Substantia nigra (tissue), 51 donors: ENCODE measurements at places on chromosomes 6 and 20.

DNA sequence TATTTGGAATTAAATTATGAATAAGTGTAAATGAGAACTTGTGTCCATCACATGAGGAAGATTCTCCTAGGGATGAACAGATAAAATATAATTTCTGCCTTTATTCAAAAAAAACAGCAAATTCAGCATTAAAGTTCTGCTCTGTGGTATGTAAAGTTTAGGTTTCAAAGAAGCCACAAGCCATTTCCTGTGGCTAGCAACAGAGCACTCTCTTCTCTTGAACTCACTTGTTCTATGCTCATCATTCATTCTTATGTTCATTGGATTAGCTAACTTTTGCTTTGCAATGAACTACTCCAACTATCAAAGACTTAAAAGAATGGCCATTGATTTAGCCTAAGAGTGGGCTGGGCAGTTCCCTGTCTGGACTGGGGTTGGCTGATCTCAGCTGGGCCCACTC, 20.8 kb upstream of the SNRPB2 start:
- DNase-seq = no peak

DNA sequence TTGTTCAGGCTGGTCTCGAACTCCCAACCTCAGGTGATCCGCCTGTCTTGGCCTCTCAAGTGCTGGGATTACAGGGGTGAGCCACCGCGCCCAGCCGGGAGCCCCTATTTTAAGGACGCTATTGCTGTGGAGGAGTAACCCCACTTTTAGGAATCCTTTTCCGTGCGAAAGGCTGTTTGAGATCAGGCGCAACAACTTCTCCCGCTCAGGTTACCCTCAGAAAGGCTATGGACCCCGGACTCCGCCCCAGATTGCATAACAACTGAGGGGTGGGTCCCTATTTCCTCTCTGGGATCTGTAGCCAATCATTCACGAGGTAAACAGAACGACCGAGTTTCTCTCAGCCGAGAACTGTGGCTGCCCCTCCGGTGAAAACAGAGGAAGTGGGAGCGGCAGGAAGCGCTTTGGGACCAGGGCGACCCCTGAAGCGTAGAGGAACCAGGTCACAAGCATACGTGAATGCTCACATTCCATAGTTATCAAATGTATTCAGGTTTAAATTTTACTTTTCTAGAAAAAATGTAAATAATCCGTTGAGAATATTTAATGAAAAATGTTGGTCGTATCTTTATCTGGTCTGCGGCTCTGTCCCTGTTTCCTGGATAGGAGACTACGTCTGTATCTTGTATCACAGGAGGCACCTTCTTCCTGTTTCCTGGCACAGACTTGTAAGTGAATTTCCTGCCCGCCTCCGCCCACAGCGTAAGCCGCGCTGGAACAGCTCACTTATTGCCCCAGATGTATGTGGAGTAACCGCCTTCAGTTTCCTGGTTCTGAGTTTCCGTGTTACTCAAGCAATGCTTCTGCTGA, 26.8 kb downstream of the HLA-E start:
- peak; percentile 27 for DNase-seq

DNA sequence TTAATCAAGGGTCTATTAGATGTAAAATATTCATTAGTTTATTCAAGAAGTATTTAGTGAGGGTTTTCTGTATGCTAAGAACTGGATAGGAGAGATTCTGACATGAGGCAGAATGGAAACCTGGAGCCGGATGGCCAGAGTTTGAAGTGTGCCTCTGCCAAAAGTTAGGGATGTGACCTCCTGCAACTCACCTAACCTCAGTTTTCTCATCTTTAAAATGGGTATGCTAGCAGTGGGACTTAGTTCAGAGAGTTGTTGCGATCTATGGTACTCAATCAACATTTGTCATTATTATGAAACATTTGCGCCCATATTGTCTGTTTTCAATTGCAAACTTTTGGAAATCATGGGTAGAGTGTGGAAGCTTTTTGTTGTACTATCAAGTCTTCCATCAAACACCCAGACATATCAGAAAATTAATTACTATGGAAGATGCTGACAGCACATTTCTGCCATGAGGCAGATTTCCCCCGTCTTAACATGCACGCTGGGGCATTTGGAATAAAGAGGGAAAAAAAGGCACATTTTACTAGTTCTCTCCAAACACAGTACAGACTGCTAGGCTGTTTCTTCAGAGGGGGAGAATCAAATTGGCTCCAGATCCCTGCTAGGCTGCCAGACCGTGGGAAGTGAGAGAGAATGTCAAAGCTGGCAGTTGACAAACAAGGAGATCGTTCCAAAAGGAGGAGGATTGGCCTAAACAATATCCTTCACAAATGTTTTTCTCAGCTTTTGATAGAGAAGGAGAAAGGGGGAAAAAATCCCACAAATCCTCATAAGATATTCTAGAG, 205.3 kb upstream of the TSHZ2 start:
- no peak for DNase-seq

DNA sequence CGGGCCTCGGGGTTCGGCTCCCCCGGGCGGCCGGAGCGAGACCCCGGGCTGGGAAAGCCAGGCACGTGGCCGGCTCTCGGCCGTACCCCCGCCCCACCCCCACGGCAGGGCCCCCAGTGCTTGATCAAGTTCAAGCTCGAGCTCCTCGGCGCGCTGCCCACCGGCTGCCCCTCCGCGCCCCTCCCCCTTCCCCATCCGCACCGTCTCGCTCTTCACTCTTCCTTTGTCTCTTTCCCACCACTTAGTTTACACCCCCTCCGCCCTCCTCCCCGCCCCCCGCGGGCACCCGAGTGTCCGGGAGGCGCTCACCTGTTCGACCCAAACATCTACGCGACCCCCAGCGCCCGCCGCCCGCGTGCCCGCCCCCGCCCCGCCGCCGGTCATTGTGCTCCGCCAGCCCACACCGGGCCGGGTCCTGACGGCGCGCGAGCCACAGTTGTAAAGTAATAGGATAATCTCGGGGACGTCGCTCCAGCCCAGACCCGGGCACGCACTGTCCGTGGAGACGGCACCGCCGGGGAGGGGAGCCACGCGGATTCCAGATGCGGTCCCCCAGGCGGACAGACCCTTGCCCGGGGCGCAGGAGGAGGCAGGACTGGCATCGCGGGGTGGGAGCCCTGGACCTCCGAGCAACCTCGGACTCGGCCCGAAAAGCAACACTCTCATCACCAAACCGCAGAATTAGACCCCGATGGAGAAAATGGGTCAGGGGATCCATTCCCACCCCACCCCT, 100.7 kb downstream of the NOL4L start:
- DNase-seq = no peak

- no peak for DNase-seq
These were observed 541.7 kb upstream of the FLRT3 start for GRCh38 chr20:14879020-14879697.

DNA sequence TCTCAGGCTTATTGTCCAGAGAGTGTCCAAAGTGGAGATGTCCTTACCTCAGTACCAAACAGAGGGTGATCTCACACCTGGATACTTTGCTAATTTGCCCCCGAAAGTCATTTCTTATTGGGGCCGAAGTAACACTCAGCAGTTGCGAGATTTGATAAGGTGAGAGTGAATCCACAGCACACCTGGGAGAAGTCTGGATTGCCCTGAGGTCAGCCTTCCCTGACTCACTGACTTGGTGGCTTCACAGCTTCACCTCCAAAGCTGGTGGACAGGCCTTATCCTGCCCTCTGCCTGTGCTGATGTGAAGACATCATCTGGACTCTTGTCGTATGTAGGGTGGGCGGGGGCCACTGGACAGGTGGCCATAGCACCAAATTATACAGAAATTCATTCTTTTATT, 101.9 kb upstream of the ARMC2 start:
- DNase-seq = no peak

DNA sequence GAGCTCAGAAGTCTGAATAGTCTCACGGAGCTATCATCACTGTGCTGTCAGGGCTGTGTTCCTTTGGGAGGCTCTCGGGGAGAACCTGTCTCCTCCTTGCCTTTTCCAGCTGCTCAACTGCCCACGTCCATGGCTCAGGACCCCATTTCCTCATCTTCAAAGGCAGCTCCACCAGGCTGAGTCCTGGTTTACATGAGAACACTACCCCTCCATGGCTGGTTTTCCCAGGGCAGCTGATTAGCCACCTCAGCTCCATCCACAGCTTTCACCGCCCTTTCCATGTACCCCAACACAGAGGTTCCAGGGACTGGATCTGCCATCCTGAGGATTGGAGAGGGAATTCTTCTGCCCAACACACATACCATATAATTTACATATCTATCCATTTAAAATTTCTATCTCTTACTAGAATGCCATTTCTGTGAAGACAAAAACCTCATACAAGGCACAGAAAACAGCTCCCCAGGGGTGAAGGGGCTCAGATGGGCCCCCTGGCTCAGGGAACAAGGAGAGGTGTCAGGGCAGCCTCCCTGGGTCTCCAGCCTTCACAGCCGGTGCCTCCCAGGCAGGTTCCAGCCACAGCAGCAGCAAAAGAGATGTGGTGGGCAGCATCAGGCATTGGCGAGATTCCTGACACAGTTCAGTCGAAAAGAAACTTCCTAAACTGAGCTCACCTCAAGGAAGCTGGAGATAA, 2.2 kb upstream of the RAET1E start:
- no peak for DNase-seq

DNA sequence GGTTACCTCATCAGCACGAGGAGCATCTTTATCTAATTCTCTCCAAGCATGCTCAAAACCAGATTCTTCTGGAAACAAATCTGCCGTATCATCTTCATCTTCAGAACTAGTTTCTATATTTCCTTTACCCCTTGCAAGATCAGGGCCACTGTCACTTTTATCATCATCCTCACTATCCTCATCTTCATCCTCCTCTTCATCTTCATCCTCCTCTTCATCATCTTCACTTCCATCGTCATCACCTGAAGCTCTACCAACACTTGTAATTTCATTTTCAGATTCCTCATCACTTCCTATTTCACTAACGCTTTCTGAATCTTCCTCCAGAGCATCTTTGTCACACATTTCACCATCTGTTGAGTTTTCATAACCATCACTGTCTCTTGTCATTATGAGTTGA, 8.9 kb downstream of the ESF1 start:
- DNase-seq = no peak

GRCh38 chr20:56628873-56629463, at the start of gene TFAP2C:
Gene TFAP2C (plus strand): TSS chr20:56629306. CDS start chr20:56629545, 239 bp downstream.
- DNase-seq = no peak

DNA sequence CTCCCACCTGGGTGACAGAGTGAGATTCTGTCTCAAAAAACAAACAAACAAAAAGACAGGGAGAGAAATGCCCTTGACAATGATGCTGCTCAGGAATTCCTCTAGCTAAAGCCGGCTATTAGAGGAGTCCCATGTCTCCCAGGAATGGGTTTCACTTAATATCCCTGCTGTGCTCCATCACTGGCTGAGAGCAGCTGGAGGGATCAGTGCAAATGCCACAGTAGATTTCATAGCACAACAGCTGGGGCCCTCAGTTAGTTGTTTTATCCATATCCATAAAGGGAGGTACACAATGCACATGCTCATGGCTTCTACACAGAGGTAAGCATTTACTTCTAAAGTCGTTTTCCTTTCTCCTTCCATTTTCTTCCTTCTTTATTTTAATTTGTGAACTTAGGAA, 742.0 kb upstream of the POU3F2 start:
- DNase-seq = no peak

DNA sequence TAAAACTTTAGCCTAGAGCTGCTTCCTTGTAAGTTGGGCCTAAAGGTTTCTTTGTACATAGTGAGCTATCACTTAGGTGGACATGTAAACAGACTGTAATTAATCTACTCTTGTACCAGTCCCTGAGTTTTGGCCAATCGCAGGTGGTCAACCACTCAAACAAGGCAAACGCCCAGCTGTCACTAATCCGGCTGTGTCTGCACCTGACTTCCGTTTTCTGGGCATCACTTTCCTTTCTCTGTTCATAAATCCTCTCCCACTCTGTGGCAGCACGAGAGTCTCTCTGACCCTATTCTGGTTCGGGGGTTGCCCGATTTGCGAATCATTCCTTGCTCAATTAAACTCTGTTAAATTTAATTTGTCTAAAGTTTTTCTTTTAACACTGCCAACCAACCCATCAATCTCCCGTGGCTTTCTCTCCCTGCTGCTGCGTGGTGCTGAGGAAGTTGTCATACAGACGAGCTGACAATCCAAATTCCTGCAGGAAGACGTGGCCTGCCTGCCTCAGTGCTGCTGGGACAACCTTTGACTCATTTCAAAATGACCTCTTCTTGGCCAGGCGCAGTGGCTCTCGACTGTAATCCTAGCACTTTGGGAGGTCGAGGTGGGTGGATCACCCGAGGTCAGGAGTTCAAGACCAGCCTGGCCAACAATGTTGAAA, 206.3 kb downstream of the QKI start:
- no peak for DNase-seq

- DNase-seq = no peak
These were observed 89.1 kb upstream of the FOXA2 start for GRCh38 chr20:22673467-22673866.

- DNase-seq = peak; percentile 47
These were observed 1.4 kb upstream of the MARCKS start for GRCh38 chr6:113855500-113856374.

- no peak for DNase-seq
These were observed 166.8 kb upstream of the CST7 start for GRCh38 chr20:24782301-24782700.

DNA sequence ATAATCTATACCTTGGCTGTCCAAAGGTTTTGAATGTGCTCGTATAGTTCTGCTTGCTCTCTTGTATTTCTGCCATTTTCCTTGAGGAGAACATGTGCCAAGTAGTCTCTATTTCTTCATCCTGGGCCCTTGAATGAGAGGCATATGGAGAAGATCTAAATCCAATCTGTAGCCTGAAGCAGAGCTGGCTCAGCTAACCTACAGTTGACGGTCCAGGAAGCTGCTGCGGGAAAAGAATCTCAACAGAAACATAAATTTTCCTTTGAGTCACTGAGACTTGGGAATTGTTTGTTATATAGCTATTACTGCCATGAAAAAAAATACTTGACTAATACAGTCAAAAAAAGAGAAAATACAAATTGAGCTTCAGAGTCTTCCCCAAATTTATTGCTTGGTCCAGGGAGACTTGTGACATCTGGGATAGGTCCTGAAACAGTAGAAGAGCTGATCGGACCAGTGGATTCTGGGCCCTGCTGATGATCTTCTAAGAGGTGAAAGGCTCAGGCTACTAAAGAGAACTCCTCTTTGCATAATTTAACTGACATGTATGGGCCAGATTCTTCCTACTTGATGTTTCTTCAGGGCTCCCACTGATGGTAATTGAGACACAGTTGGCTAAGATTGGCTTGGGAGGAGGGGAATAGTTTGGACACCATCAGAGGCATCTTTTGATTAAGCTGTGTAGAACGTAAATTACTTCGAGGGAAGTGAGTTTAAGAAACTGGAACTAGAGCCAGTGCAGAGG, 29.9 kb upstream of the PLCB4 start:
- DNase-seq = no peak

GRCh38 chr6:105078386-105078708, 101.5 kb downstream of the POPDC3 start:
- no peak for DNase-seq

DNA sequence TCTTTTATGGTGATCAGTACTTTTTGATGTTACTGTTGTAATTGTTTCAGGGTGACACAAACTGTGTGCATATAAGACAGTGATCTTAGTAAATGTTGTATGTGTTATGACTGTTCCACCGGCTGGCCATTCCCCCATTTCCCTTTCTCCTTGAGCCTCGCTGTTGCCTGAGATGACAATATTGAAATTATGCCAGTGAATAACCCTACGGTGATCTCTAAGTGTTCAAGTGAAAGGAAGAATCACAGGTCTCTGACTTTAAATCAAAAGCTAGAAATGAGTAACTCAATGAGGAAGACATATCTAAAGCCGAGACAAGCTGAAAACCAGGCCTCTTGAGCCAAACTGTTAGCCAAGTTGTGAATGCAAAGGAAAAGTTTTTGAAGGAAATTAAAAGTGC, 32.3 kb downstream of the TULP4 start:
- DNase-seq = no peak
